ENCODE measurements at places on chromosomes 4 and X.

- DNase-seq = no peak
Observed at GRCh38 chr4:177855507-177856197, 413.4 kb upstream of the AGA start.

DNA sequence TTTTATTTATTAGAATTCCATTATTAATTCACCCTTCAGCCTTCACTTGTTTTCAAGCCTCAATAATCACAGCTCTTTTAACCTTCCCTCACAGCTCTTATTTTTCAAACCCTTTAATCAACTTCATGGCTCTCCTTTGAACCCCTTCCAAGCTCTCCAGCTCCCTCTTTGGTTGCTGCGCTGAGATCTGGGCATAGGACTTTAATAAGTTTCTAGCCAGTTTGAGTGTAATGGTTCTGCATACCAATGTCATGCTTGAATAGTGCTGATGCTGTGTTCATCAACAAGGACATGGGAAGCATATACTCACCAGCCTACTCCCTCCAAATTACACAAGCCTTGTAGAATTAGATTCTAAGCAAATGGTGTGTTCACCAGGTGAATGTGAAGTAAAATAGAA, 3.5 kb upstream of the RNF212 start:
- DNase-seq = no peak

DNA sequence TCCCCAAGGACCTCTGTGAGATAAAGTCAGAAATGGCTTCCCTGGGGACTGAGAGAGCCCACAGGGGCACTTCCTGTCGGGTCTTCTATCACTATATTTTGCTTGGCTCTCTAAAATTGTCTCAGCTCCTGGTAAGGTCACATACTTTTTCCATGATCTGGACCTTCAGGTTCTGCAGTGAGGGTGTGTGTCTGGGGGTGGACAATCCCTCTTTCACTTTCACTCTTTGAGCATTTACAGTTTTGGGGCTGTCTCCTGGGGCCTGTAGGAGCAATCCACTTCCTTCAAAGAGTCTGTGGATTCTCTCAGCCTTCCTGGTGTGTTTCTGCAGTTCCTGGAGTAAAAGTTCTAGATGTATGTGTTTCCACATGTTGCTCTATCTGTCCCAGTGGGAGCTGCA, 335.7 kb downstream of the FSTL5 start:
- DNase-seq = no peak

GRCh38 chr4:38189445-38189844, 229.2 kb downstream of the PTTG2 start:
- DNase-seq = no peak

- DNase-seq = no peak
Observed at GRCh38 chrX:124033821-124034220, 72.3 kb downstream of the STAG2 start.
